ENCODE measurements at places on chromosomes 2 and 18. TPM values are rescaled to one million over a fixed set of nuclear protein-coding genes. Genes with fewer than 3 reads are reported as not detected.
A peak's percentile ranks its signal among the peaks of the same experiment; 100 is the strongest.

DNA sequence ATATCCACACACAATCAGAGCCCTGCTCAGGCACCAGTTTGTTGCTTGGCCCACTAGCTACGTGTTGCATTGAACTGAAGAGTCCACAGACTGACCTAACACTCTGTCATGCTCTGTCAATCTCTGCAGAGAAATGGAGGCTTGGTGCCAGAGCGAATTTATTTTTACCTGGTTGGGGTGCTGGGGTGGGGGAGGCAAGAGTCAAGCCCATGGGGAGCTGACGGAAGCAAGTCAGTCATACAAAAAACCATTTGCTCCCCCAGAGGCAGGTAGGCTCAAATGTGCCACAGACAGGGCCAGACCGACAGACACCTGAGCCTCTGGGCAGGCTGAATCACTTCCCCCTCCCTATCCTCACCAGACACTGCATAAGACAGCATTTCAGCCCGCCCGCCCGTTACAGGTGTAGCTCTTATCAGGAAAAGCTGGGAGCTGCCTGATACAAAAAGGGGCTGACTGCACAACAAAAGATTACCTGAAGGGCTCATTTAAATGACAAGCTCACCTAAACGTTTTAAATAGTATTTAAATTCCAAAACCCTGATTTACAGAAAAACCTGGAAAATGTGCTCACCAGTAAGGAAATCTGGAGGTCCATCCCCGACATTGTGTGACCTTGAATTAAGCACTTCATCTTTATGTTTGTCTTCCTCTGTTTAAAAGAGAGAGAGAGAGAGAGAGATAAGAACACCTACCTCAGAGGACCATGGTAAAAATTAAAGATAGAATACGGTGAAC is 2.1 kb upstream of the PCBP1 start:
- no peak for DNase-seq

Gene LYG1
- total RNA-seq, result 0.17 TPM

- no peak for DNase-seq
Observed at GRCh38 chr2:165572151-165572550, 102.7 kb downstream of the CSRNP3 start.

Gene ANKRD12
- total RNA-seq, result 5.8 TPM

GRCh38 chr2:152432206-152432653 is 97.3 kb downstream of the FMNL2 start:
- DNase-seq, result peak; percentile 92

- no peak for DNase-seq
Observed at GRCh38 chr18:70041459-70042050, 93.9 kb upstream of the CD226 start.

DNA sequence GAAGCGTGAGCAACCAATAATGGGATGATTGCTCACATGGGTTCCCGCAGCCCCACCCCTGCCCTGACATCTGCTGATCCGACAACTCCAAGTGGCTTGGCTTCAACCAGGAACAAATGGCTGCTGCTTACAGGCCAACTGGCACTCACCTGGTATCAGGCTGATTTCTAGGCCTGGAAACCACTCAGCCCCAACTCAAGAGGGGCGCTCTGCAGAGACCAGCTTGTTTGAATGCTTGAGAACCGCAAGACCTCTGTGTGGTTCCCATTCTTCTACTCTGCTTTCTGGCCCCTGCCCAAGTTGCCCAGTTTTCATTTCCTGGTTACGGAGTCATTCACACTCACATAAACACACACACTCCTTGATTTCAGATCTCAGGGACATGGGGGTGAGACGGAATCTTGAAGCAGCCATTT is 52.0 kb downstream of the TNP1 start:
- DNase-seq, result peak; percentile 47

GRCh38 chr2:222989431-222989830 is 62.6 kb upstream of the KCNE4 start:
- DNase-seq, result no peak

- no peak for DNase-seq
Observed at GRCh38 chr2:5673145-5674025, 18.8 kb upstream of the SOX11 start.

- DNase-seq, result no peak
Observed at GRCh38 chr2:20609349-20609994, 41.4 kb downstream of the HS1BP3 start.

GRCh38 chr2:44937688-44938240 is 3.7 kb upstream of the SIX3 start:
- no peak for DNase-seq

- DNase-seq, result peak; percentile 86
Observed at GRCh38 chr2:230847883-230848388, 16.8 kb upstream of the ITM2C start.

Gene WDR12
- 109 TPM for total RNA-seq
